ENCODE measurements at places on chromosomes 11 and 22.

DNA sequence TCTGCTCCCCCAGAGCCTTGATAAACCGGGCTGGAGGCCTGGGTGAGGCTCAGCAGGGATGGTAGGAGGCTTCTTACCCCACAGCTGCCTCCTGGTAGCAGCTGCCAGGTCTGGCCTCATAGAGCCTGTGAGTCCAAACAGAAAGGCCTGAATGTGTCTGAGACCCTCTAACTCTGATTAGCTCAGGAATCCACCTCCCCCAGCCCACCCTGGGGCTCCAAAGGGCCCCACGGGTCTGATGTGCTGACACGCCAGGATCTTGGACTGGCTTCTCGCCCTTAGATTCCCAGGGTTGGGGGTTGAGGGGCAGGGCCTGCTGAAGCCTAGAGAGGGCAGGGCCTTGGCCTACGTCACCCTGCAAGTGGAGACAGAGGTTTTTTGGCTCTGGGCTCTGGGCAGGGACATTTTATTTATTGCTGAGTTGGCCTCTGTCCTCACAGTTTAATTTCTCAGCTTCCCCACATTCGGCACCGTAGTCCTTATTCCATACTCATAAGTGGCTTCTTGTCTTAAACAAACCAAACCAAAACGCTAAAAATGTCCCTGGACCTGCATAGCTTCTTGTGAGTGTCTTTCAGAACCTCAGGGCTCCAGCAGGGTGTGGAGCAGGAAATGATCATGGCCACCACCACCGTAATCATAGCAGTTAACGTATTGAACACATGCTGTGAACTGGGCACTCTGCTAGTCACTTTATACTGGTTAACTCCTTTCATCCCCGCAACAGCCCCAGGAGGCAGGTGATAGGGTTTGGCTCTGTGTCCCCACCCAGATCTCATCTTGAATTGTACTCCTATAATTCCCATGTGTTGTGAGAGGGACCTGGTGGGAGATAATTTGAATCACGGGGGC is 25.1 kb downstream of the KIAA1671 start:
- DNase-seq = no peak

- DNase-seq = no peak
Measured at GRCh38 chr11:3036419-3036818, 20.8 kb downstream of the CARS1 start.

DNA sequence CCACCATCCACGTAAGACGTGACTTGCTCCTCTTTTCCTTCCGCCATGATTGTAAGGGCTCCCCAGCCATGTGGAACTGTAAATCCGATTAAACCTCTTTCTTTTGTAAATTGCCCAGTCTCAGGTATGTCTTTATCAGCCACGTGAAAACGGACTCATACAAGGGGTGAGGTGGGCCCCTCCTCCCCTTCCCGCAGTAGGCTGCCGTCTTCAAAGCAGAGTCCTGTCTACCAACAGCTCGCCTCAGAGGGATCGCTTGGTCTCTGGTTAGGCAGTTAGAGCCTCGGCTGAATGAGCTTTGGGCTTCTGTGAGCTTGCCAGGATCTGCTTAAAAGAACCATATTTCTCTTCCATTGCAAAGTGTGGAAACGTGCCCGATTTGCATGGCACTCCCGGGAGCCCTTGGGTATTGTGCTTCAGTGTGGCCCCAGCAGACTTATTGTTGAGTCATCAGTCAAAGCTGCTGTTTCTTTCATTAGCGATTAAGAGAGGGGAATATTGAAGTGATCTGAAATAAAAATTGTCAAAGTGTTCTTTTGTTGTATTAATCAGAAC is 338.3 kb downstream of the TBC1D22A start:
- no peak for DNase-seq

DNA sequence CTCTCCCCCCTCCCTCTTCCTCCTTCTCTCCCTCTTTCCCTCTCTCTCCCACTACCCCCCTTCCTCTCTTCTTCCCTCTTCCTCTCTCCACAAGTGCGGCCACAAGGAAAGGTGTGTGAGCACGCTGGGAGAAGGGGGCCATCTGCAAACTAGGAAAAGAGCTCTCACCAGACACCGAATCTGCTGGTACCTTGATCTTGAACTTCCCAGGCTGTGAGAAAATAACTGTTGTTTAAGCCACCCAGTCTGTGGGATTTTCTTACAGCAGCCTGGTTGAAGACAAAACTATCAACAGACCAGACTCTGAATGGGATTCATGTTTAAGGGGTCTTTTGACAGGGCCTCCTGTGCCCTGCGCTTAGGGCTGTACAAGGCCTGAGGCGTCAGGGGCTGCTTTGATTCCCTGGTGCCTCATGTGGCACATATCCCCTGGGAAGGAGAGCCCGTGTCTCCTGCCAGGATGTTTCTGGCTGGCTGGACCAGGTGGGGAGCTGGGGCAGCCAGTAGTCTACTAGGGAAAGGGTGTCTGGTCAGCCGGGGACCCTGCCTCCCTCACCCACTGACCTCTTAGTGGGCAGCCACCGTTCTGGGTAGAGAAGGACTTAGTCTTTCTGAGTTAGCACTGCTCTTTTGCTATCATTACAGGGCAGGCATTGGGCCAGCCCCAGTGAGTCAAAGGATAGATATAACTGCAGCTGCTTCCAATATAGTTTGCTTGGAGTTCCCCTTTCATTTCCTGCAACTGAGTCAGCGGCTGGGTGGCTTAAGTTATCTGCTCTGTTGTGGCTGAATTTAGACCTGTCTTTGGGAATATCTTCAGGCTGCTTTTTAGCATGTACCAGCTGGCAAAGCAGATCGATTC is 6.2 kb downstream of the PANX1 start:
- DNase-seq = no peak

DNA sequence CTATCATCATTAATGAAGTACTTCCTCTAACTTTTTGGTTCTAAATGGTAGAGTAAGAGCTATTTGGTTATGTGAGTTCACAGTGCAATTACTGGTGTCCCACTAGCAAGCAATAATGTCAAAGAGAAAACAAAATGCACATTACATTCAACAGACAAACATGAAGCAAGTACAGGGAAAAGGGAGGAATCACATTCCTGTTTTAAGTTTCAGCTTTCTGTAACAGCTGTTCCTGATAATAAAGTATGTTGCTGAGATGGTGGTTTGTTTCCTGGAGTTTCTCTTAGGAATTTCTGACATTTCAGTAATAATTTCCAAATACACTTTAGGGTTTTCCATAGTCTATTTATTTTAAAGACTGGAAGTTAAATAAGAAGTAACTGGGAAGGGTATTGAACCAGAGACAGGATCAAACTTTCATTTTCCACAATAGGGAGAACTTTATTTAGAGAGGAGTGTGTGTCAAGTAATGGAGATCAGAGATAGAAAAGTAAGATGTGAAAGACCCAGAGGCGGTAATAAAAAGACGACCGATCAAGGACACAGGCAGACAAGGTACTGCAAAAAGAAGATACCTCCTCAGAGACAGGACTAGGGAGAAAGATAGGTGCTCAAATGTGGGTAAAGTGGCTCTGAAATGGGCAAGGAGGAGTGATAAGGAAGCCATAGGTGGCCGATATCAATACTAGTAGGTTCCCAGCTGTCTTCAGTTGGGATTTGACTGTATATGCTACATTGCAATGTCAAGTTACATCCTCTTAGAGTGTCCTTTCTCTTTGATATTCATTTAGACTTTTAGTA is 20.8 kb upstream of the CLNS1A start:
- no peak for DNase-seq

DNA sequence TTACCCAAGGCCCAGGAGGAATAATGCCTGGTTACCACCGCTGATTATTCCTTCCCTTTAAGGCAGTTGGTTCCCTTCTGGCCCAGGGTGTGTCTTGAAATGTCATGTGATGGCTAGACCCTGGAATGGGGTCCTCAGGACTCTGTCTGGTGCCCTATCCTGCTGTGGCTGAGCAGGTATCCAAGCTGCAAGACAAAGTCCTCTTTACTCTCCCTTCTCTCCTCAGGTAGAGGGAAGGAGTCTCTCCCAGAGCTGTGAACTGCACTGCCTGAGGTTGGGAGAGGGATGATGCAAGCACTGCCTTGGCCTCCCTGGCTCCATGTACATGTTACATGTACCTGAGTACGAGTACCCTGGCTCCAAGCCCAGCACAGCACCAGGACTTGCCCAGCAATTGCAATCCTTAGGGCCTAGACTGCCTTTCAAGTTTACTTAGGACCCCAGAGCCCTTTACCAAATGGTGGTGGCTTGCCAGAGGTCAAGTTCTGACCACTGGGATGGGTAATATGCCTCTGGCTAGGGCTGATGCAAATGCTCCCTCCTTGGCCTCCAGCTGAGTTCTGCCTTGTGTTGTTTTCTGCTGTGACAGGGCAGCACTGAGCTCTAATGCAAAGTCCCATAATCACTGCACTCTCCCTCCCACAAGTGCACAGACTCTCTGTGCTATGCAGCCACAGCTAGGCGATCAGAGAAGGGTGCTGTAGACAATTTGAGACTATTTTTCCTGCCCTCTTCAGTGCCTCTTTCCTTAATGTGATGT is 20.7 kb upstream of the AQP11 start:
- DNase-seq = no peak

GRCh38 chr11:126008956-126009355 is 53.7 kb downstream of the CDON start:
- DNase-seq = no peak

GRCh38 chr22:32653823-32654222 is 147.7 kb upstream of the TIMP3 start:
- no peak for DNase-seq

GRCh38 chr22:19867617-19868016 is 12.9 kb upstream of the GNB1L start:
- DNase-seq = no peak

DNA sequence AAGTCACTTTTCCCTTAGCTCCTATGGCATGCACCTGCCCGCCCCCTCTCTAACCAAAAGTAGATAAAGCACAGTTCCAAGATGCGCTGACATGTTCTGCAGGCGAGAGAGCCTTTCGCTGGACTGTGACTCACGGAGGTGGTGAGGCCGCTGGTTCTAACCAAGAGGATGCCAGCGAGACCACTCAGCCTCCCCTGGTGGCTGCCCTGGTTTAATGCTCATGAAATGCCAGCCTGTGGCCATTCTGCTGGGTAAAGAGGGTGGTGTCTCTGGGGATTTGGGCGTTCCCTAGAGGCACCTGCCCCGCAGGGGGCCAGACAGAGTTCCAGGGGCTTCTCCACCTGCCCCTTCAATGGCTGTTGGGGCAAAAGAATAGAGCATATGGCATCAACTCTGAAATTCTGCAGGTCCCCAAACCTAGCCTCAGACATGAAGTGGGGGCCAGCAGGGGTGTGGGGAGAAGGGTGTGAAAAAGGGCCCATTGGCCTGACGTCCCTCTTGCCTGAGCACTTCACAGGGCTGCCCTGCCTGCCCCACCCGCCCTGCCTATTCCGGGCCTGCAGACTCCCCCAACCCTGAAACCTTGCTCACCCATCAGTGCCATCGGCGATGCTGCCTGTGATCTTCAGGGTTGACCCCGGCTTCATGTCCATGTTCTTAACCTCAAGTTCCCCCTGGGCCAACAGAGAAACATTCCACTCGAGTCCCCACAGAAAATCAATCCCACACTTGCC is 8.5 kb downstream of the LGALS2 start:
- DNase-seq = no peak

DNA sequence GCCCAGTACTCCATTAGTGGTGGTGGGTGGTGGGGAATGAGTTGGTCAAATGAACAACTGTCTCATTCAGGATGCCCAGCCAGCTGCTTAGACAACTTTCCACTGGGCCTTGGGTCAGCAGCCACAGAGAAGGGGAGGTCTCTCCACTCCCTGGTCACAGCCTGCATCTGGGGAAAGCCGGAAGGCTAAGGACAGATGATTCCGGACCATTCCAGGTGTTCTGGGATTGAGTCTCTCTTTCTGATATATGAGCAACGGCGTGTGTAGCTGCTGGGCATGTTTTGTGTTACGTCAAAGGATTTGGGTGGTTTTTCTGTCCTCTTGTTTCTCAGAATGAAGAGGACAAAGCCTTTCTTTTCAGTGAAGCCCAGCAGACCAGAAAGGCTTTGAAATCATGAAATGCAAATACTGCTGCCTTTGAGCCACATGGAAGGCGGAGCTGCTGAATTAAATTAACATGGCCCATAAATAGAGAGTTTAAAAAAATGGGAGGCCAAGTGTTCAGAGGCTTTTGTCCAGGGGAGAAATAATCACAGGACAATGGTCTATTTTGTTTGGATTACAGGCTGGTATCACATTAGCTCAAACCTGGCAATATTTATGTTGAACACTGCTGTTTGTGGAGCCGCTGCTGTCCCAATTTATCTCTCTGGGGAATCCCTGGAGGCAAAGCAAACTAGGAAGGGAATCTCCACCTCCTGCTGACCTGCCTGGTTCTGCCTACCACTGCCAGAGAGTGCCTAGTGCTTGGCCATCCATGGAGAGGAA is 234.4 kb upstream of the E2F8 start:
- DNase-seq = peak; percentile 46

DNA sequence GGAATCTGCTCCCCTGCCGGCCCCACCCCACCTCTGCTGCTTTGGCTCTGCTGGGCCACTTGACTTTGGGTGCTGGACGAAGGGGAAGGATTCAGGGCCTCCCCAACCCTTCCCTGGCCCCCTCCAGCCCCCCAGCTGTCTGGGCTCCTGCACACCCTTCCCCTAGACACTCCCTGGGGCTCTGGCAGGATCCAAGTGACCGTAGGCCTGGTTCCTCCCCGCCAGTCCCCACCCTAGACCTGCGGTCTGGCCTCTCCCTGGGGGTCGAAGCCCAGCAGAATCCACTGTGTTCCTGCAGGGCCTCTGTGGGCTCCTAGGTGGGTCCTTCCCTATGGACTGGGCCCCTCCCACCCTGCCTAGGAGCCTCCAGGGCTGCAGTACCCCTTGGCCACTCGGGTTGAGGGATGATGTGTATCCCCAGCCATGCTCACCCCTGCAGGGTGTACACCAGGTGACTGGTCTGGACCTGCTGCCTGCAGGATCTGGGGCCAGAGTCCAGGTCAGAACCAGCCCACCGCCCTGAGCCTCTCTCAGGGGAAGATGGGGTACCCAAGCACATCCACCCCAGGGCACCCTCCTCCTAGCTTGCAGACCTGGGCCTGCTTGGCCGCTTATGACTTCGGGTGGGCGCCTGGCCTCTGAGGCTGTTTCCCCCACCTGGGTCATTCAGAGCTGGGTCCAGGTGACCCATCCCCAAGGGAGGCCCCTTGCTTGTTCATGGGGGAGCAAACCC is 5.6 kb downstream of the PIM3 start:
- DNase-seq = no peak

DNA sequence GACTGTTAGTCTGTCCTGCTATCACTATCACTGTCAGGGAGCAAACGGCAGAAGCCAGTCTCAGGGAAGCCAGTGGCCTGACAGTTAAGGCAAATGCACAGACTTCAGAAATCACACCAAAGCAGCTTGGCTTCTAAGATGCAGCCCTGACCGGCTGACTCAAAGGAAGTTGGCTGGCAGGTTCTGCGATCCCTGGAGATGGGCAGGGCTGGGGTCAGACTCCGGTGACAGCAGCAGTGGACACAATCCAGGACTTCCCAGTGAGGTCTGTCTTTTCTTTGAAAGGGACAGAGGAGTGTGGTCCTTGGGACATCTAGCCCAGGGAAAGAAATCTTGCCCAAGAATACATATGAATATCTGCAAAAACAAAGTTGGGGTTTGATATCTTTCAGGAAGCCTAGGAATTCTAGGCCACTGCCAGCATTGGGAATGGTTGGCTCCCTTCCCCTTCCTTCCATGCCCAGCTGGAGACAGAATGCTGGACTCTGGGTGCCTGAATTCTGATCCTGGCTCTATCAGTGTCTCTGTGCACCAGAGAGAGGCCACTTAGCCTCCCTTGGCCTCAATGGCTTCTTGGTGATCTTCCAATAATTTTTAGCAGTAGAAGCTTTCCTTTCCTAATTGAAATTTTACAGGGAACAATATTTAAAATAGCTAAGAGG is 108.9 kb downstream of the KIRREL3 start:
- DNase-seq = no peak

- DNase-seq = peak; percentile 1
Measured at GRCh38 chr22:44870021-44870420, 117.6 kb downstream of the ARHGAP8 start.

- no peak for DNase-seq
Measured at GRCh38 chr22:49961005-49961600, 531 bp downstream of the PIM3 start.
